ENCODE measurements at places on chromosomes 5 and 9.

DNA sequence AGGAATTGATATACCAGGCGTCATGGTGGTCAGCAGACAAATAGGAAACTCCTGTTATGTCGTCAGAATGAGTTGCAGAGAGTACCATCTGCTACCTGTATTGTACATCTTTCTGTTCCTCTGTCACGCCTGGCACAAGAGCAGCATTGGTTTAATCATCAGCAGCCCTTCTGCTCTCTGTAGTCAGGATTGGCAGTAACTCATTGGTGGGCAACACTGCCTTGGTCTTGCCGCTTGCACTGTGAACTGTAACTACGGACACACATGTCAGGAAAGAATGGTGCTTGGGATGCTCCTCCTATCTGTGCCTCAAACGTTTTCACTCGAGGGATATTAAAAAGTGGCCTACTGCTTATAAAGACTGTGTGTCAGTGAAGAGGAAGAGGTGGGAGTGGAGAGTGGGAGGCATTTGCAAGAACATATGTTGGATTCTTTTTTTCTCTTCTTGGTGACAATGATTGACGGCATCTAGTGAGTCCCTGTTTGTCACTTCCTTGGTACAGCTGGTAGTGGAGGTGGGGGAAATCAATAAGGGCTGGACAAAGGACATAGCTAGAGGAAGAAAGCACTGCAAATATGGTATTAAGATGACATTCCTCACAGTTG is 76.6 kb downstream of the F2RL2 start:
- DNase-seq = no peak

- DNase-seq = no peak
Measured at GRCh38 chr9:115200711-115201505, 83.0 kb upstream of the TNC start.

DNA sequence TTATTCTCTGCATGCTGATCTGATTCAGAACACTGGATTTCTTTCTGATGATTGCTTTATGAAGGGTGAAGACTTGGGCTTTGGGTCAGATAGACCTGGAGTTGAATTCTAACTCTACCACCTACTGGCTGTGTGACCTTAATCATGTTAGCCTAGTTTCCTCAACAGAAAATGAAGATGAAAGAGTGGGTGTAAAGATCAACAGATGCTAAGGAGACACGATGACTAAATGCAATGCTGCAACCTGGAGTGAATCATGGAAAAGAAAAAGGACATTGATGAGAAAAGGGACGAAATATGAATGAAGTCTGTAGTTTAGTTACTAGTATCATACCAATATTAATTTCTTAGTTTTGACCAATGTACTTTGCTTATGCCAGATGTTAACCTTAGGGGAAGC is 27.8 kb upstream of the DENND1A start:
- no peak for DNase-seq

DNA sequence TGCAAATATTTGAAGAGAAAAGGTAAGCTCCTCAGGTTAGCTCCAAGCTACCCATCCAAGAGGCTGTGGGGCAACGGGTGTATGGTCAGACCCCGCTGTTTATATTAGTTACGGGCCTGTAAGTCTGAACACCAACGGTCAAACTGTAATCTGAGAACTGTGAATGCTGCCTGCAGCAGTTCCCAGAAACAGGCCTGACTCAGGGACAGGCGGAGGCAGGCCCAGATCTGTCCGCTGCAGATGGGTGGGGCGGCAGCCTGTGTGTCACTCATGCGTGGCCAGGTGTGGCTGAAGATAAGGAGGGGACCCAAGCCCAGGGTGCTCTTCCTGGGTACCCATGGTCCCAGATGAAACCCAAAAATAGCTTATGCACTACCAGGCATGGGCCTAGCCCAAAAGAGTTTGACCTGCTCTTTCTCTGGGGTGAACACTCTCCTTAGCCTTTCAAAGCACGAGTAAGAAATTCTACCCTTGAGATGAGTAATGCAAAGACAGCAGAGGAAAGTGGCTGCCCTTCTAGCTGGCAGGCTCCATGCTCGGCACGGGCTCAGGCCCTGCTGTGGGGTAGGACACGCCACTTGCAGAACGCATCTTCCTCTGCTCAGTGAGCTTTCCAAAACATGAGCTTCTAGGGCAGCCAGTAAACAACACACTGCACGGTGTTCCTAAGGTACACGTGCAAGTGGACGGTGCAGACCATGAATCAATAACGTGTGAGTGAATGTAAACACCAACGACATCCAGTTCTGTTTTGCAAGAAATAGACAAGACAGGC is 9.1 kb downstream of the UBAC1 start:
- peak; percentile 75 for DNase-seq

GRCh38 chr5:138640646-138641254 is 65.5 kb upstream of the HSPA9 start:
- DNase-seq = no peak

DNA sequence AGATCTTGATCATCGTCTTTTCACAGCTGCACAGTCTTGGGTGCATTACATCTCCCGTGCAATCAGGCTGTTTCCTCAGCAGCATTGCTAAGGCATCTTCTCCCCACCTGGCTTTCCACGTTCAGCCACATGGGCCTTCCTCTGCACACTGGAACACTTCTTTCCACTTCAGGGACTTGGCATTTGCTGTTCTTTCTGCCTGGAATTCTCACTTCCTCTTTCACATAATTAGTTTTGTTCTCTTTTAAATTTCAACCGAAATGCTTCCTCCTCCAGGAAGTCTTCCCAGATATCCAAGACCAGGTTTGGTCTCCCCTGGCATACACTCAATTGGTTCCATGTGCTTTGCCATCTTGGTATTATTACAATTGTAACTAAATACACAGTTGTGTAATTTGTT is 43.8 kb downstream of the WHRN start:
- no peak for DNase-seq

DNA sequence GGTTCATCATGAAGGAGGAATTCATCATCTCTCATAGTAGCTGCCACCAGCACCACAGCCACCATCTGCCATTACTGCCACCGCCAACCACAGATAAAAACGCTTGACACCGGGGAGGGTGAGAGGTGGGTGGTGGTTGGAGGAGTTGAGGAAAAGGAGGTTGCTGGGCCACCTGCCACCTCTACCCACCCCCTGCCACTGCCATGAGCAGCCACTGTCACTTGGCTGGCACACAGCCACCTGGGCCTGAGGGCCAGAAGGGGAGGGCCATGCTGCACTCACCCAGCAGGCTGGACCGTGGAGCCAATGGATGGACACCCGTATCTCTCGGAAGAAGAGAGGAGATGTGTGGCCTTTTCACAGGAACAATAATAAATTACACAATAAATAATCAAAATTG is 31.3 kb upstream of the SLC36A2 start:
- DNase-seq = no peak

DNA sequence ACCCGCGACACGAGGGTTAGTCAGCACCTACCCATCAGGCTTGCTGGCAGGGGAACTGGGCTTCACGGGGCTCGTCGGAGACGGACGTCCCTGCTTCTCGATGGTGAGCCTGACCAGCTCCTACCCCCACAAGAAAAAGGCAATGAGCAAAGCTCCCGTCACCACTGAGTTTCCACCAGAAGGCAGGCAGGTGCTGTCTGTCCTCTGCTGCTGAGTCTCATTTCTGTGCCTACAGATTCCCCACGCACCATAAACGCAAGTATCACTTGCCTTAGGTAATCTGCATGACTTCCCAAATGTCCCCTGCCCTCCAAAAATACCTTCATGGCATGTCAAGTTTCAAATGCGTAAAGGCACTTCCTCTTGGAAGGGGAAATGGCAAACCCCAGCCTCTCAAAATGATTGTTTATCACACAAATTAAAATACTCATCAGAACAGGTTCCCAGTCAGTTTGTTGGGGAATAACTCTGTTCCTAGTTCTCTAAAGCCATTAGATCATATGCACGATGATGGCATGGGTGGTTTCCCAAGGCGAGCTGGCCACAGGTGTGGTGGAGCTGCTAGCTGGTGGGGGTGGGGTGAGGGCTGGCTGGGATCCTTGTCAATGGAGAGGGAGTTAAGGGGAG is 85.0 kb downstream of the PRRT1B start:
- no peak for DNase-seq

DNA sequence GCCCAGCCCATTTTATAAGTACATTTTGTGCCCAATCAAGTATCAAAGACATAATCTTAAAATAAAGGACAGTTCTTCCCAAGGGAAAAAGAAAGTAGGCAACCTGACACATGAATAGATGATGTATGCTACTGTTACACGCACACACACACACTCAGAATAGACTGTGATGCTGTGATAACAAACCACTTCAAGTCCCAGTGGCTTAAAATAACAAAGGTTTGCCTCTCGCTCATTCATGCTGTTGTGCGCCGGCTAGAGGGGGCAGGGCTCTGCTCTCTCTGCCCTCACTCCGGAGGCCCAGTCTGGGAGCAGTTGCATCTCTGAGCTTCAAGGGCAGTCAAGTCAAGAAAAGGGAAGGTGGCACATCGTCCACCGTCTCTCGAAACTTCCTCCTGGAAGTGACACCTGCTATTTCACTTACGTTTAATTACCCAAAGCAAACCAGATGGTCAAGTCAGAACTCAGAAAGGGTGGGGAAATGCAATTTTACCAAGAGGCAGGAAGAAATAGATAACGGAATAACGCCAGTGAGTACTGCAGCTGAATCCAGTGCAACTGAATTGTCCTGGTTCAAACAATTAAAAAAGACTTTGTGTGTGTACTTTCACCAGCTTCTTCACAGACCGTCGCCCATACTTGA is 43.3 kb downstream of the ANKRD33B start:
- peak; percentile 72 for DNase-seq

GRCh38 chr9:126985870-126986498 is 71.4 kb downstream of the RALGPS1 start:
- DNase-seq = peak; percentile 3

GRCh38 chr9:128845186-128845931 is 15.8 kb upstream of the SPOUT1 start:
- no peak for DNase-seq

DNA sequence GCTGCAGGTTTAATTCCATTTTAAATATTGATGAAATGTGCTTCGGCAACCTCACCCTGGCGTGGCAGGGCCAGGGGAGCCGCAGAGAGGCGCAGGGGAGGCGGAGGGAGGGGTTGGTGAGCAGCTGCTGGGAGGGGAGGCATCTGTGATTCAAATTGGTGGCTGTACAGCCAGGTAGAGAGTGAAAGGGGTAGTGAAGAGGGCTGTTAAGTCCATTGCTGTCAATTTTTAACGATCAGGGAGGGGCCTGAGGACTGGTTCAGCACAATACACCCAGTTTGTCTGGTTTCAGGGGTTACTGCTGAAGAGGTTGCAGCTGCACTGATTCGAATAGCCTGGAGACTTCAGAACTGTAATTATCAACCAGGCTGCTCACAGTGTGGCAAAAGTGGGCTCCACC is 31.3 kb downstream of the LHX6 start:
- no peak for DNase-seq

DNA sequence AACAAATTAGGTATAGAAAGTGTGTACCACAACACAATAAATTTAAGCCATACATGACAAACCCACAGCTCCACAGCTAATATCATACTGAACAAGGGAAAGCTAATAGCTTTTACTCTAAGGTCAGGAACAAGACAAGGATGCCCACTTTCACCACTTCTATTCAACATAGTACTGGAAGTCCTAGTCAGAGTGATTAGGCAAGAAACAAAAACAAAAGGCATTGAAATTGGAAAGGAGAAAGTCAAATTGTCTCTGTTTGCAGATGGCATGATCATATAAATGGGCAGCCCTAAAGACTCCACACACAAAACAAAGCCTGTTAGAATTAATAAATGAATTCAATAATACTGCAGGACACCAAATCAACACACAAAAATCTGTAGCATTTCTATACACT is 548.8 kb downstream of the CTNND2 start:
- DNase-seq = no peak

DNA sequence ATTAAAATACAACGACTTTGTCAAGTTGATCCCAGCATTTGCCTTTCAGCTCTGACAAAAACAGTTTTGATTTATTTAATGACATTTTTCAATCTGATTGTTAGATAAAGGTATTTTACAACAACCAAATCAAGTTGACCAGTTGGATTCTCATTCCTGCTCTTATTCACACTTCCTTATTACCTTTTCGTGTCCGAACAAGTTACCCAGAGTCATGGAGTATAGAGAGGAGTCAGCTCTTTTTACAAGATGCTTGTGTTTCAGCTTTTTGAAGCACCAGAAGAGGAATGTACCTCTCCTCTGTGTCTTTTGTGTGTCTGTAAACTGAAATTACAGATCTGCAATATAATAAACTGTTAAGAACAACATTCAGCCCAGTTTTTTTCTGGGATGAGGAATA is 151.3 kb upstream of the TMEM161B start:
- no peak for DNase-seq

DNA sequence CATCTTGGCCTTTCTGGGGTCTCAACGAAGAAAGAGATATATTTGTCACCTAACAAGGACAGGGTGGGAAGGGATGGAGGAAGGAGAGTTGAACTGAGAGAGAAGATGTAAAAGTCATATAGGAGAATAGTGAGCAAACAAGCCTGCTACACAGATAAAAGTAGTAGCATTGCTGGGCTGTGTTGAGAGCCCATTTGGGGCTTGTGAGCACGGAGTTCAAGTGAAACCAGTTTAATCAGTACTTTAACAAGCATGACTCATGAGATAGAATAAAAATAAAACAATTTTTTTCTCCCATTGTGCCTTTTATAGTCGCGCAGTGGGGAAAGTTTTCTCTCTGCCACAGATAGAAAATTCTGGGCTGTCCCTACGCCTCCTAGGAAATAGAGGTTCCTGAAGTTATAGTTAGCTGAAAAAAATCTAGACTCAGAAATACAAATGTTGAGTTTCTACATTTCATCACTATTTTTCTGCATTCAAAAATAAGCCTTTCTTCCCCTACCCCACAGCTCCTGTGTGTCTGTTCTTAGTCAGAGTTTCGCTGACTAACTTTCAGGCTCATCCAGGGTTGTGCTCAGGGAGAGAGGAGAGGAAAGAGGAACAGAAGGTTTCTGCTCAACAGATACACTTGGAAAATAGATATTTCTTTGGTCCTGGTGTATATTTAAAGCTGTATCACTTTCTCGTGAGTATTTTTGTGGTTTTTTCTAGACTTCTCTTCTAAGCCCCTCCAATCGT is 395.8 kb upstream of the ADAMTSL1 start:
- DNase-seq = no peak

GRCh38 chr9:98600631-98601030 is 108.1 kb downstream of the GABBR2 start:
- DNase-seq = no peak

- no peak for DNase-seq
Measured at GRCh38 chr9:68847765-68848164, 142.7 kb downstream of the PIP5K1B start.

DNA sequence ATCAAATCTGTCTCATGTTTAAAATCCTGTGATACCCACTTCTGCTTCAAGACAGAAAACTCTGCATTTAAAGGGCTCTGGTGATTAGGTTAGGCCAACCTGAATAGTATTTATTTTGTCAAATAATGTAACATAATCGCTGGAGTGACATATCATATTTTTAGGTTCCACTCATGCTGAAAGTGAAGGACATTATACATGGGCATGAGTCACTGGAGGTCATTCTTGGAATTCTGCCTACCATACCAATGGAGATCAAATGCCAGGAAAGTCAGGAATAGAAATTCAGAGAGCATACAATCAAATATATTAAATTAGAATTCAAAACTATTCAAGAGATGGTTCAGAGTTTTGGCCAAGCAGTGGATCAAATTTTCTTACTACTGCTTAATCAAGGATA is 97.1 kb upstream of the PRSS3 start:
- no peak for DNase-seq

All from kidney glomerular epithelial cell (primary cell).